ENCODE measurements at places on chromosomes 11 and 22. TPM values are rescaled to one million over a fixed set of nuclear protein-coding genes. Genes with fewer than 3 reads are reported as not detected.

Gene HIC2
- polyA plus RNA-seq, result 1.4 TPM

Gene BIK
- polyA plus RNA-seq, result 0.28 TPM

Gene SYT12
- 0.04 TPM for polyA plus RNA-seq

Gene VPREB3
- polyA plus RNA-seq, result 0.75 TPM

Data from heart left ventricle (tissue), 16 donors.